Stimulated activated CD4-positive, alpha-beta T cell treated with anti-CD3 and anti-CD28 coated beads, Interleukin-15, amount 100 ng/mL, for 48 hours (primary cell): ENCODE measurements at places on chromosomes 7 and 10.

- DNase-seq, result no peak
Measured at GRCh38 chr10:131848296-131848695, 52.5 kb upstream of the PPP2R2D start.

GRCh38 chr10:114320249-114321116 lies 81.4 kb downstream of the VWA2 start:
- no peak for DNase-seq

DNA sequence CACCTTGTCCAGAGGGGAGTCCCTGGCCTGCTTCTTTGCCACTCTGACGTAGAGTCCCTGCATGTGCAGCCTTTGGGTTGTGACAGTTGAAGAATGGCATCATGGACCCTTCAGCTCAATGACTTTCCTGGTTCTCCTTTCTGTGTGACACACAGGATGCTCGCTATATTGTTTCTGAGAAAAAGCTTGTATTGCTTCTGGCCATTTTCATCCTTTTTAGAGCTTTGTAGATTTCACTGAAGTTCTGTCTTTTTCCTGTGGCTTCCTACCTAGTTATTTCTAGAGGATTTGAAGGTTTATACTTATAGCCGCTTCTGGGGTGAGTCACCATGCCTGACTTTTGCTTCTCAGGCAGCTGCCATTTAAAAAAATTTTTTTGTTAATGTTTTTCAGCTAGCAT lies 27.0 kb downstream of the SND1 start:
- DNase-seq, result no peak

- DNase-seq, result no peak
Measured at GRCh38 chr7:155343150-155343549, 45.5 kb downstream of the INSIG1 start.

GRCh38 chr7:40808378-40808942 lies 673.7 kb downstream of the SUGCT start:
- DNase-seq, result no peak

DNA sequence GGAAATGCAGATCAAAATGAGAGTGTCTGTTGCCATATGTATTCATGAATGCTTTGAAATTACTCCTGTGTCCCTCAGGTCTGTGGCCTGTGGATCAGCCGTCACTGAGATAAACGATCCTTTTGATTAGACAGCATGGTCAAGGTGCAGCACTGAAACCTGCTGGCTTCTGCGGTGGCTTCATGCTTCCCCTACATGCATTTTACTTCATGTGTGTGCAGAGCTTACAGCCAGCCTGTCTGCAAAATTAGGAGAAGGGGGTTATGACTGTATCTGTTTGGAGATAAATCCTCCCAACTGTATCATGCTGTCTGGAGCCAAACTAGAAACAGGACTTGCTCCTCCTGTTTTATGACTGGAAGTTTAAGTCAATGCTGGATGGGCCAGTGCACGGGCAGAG lies 71.0 kb upstream of the PLPP4 start:
- no peak for DNase-seq

DNA sequence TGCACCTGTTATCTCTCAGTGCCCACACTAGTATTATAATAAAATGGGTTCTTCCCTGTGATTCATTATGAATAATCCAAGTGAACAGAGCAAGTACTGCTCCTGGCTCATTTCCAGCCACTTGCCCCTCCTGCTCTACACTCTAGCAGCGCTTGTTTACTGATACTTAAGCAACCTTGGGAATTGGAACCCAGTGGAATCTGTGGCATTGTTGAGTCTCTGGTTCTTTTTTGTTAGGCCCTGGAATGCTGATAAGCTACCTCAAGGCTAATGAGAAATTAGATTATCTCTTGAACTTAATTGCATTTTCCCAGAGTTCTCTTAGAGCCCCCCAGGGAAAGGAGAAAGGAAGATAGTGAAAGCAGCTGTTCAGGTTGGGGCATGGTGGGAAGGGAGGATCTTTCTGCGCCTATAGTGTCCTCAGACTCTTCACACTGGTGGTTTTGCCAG lies 34.0 kb downstream of the PRKAR2B start:
- DNase-seq, result no peak

DNA sequence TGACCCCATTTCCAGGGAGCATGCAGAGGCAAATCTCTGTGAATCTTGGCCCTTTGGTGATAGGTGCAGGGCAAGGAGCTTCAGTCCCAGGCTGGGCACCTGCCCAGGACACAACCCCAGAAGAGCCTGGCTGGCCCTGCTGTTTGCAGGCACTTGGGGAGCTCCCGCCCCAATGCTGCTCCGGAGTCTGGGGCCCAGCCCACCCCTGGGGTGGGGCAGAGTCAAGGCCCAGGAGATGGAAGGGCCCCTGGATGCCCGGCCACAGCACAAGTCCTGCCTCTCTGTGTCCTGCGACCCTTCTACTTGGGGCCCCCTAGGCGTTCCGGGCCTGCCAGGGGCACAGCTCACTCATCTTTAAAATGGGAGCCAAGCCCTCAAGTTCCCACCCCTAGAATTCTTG lies 24.7 kb downstream of the PDGFA start:
- DNase-seq, result no peak

DNA sequence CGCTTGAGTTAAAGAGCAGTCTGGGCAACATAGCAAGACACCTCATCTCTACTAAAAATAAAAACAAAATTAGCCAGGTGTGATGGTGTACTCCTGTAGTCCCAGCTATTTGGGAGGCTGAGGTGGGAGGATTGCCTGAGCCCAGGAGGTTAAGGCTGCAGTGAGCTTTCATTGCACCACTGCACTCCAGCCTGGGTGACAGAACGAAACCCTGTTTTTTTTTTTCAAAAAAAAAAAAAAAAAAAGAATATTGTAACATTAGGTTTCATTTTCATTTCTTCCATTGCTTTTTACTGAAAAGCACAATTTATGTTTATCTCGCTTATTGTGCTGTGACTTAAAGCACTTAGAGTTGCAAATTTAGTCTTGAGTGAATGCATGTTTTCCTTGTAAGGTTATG lies 80.0 kb downstream of the MLLT10 start:
- DNase-seq, result no peak

DNA sequence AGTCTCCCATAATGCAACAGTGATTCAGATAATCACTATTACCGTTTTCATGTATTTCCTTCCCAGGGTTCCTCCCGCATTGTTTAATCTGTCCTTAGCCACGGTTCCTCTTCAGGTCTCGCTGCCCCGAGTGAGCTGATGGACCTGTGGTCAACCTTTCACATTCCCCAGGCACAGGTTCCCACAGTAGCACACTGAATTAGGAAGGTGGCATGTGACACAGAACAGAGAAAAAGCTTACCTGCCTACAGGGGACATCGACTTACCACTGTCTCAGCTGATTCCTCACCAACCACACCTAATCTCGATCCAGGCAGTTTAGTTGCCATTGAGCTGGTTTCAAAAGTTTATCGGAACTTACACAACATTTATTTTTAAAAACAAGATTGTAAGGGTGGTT lies 72.2 kb downstream of the MTURN start:
- no peak for DNase-seq

DNA sequence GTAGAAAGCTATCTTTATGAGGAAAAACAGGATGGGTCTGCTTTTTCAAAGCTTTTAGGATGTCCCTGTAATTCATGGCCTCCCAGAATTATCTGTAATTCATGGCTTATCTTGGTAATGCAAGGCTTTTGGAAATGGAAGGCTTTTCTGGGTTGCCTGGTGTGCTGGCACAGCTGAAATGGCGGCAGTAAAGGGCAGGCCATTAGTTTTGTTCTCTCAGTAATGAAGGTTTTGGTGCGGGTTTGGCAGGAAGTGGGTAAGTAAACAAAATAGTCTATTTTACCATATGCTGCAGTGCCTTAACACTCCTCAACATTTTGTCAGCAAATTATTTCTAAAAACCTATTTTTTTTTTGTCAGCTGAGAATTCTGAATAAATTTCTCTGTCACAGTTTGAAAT lies 69.3 kb downstream of the LRGUK start:
- DNase-seq, result no peak

DNA sequence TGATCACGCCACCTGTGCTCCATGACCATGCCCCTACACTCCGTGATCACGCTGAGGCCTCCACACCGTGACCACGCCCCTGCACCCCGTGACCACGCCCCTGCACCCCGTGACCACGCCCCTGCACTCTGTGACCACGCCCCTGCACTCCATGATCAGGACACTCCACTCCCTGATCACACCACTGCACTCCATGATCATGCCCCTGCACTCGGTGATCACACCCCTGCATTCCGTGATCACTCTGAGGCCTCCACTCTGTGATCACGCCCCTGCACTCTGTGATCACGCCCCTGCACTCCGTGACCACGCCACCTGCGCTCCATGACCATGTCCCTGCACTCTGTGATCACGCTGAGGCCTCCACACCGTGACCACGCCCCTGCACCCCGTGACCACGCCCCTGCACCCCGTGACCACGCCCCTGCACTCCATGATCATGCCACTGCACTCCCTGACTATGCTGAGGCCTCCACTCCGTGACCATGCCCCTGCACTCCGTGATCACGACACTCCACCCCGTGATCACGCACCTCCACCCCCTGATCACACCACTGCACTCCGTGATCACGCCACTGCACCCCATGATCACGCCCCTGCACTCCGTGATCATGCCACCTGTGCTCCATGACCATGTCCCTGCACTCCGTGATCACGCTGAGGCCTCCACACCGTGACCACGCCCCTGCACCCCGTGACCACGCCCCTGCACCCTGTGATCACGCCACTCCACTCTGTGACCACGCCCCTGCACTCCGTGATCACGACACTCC lies 27.7 kb downstream of the STK32C start:
- DNase-seq, result no peak

- DNase-seq, result no peak
Measured at GRCh38 chr7:1058311-1058710, 14.0 kb downstream of the GPR146 start.

GRCh38 chr7:131352032-131352431 lies 24.4 kb downstream of the MKLN1 start:
- no peak for DNase-seq

GRCh38 chr7:129569811-129570215 lies 41.7 kb upstream of the NRF1 start:
- no peak for DNase-seq

GRCh38 chr7:96921771-96922170 lies 83.6 kb upstream of the DLX6 start:
- no peak for DNase-seq

GRCh38 chr10:98374217-98374985 lies 40.6 kb downstream of the PYROXD2 start:
- DNase-seq, result no peak

GRCh38 chr7:33276729-33277128 lies 147.4 kb downstream of the BBS9 start:
- DNase-seq, result no peak

GRCh38 chr7:11168650-11169170 lies 195.0 kb downstream of the PHF14 start:
- DNase-seq, result no peak

DNA sequence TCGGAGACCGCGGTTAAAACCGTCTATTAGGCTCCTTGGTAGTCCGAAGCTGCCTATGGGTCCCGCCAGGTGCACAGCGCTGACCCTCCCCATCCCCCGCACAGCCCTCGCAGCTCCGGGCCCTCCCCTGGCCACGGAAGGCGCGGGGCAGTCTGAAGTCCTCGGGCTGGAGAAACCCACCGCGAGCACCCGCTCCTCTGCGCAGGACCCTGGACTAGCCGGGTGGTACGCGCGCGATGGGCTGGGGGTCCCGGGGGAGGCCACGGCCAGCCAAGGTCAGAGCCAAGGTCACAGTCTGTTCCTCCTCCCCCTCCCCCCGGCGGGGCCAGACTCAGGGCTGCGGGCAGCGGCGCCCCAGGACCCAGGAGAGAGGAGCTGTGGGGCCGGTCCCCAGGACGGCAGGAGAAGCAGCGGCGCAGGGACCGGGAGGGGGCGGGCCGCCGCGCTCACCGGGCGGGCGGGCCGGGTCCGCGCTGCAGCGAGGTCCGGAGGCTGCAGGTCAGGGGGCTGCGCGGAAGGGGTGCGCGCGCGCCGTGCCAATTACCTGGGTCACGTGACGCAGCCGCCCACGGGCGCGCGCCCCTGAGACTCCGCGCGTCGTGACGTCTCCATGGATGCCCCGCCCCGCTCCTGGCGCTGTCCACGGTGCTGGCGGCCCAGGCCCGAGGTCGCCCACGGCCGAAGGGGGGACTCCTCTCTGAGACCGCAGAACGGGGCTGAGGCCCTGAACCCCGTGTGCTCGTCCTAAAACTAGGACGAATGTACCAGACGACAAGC lies at the start of gene OGDHL:
TSS of gene OGDHL (minus strand) at position 535 of the 777 bp plus-strand sequence. CDS start 3,731 bp downstream, outside the sequence.
- DNase-seq, result peak; percentile 51

DNA sequence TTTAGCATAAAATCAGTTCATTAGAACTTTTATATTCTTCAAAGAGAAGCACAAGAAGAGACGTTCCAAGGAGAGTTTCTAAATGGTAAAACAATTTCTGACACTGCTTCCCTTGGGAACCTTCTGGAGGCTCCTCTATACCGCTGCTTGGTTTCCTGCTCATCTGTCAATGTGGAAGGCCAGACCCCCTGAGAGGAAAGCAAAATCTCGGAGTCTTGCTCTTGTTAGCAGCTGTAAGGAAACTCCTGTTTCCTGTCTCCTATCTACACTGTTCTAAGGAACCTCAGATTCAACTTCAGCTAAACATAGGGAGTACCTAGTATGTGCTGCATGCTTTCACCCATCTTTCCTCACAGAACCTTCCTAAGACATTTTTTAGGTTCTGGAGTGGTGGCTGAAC lies 322.2 kb downstream of the BMPER start:
- DNase-seq, result no peak

- no peak for DNase-seq
Measured at GRCh38 chr7:157136372-157136771, 2.4 kb upstream of the UBE3C start.

DNA sequence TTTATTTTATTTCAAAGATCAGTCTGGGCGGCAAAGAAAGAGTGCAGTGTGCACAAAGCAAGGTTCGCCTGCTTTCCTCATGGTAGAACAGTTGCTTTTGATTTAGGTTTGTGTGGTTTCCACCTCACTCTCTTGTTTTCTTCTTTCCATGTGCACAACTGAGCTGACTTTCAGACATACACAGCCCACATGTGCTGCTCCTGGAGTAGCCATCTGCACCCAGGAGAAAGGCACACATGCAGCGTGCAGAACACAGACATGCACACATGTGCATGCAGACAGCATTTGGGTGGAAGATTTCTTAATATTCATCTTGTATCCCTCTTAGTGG lies 302.1 kb downstream of the FZD1 start:
- DNase-seq, result no peak

DNA sequence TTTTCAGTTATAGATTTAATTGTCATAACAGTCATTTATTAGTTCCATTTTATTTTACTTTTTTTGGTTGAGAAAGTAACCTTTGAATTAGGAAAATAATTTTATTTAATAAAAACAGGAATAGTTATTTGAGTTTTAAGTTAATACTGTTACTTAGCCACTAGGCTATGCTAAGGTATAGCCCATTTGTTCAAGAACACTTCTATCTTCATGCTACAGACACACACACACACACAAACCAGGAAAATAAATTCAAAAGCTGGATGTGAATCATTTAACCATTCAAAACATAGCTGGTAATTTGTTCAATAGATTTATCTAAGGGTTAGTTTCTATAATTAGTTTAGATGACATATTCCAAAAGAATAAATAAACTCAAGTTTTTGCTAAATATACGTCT lies 148.4 kb downstream of the RNF133 start:
- DNase-seq, result no peak

DNA sequence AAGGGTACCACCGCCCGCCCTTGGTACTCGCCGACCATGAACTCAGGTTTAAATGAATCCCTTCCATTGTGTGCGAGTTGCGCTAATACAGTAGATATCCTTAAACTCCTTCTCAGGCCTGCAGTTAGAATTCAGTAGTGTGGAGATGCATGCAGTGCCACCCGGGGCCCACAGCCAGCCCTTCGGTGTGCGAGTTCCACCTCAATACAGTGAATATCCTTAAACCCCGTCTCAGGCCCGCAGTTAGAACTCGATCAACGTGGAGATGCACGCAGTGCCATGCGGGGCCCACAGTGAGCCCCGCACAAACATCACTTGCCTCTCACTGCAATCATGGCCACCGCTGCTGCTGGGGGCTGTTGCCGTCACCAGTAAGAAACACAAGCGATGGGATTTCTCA lies 261.9 kb downstream of the MAD1L1 start:
- DNase-seq, result no peak
